ENCODE measurements at places on chromosomes 12 and 14.

DNA sequence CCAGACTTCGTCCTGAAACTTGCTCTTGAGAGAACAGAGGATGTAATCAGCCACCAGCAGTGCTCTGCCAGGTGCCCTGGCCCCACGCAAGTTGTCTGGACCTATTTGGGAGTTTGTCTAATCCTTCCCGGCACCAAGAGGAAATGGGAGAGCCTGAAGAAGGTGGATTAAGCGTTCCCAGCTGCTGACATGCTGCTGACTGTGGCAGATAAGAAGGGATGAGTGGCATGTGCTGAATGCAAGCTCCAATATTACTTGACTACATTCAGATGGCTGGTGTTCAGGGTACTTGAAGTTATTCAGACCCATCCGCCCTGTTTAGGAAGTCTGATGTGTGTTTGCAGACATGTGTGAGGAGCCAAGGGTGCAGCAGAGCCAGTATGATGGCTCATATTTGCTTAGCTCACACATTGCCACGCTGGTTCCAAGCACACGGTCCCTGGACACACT lies 440.6 kb upstream of the CCDC196 start:
- DNase-seq, result no peak

- DNase-seq, result no peak
Measured at GRCh38 chr14:91149462-91149861, 35.6 kb downstream of the DGLUCY start.

GRCh38 chr12:55965941-55966407 lies at the start of gene PMEL:
TSS of gene PMEL (minus strand) at chr12:55966042. CDS start at chr12:55966011, 31 bp downstream.
- DNase-seq, result no peak

GRCh38 chr12:124635316-124635715 lies 67.9 kb upstream of the NCOR2 start:
- DNase-seq, result no peak

GRCh38 chr14:64983439-64984310 lies 3.0 kb upstream of the FNTB start:
- no peak for DNase-seq

DNA sequence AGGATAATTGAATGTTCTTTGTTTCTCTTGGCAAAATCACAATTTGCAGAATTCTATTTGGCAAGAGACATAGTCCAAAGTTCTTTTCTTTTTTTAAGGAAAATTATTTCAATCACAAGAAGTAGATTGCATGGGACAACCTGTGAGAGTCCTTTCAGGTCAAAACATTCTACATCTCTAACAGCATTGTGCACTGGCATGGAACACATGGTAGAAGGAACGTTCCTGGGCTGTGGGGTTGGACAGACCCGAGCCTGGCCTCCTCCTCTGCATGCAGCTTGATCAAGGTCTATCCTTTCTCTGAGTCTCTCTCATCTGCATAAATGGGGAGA lies 88.6 kb upstream of the CPSF6 start:
- DNase-seq, result no peak

GRCh38 chr12:107519906-107520859 lies 165.4 kb upstream of the PWP1 start:
- no peak for DNase-seq

- no peak for DNase-seq
Measured at GRCh38 chr14:35298351-35298750, 6.2 kb downstream of the PSMA6 start.

DNA sequence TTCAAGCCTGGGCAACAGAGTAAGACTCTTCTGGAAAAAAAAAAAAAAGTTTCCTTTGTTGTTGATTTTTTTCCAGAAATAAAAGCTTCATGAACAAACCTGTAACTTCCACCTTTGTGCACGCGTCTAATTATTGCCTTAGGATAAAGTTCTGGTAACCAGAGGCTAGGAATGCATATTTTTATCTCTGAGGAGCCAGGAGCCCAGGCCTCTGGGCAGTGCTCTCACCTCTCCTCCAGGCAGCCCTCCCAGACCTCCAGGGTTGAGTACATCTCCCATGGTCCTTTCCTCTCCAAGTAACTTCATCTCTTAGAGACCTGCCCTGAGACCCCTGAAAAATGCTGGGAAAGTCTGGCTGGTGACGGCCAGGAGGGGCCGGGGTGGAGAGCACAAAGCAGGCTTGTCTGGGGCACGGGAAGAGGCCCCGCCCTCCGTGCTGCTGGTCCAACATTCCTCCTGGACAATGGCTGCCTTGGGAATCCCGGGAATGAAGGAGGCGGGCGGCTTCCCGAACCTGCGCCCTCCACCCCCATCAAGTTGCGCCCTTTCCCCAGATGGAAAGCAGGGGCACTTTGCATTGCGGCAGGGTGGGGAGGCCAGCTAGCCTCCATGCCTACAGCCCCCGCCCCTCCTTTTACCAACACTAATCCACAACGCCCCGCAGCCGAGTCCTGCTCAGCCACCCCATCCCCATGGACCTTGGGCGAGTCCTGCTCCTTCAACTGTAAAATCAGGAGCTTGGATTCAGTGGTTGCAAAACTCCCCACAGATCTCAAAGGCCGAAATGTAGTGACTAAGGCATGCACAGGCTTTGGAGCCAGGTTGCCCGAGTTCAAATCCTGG lies 7.3 kb upstream of the FIGNL2 start:
- DNase-seq, result no peak

- DNase-seq, result no peak
Measured at GRCh38 chr12:119296535-119296934, 38.0 kb upstream of the CCDC60 start.

GRCh38 chr12:52704464-52704863 lies 1.1 kb upstream of the KRT77 start:
- DNase-seq, result no peak

- no peak for DNase-seq
Measured at GRCh38 chr12:119624966-119625365, 31.4 kb downstream of the TMEM233 start.

GRCh38 chr12:63321373-63321772 lies 170.4 kb upstream of the AVPR1A start:
- DNase-seq, result no peak

DNA sequence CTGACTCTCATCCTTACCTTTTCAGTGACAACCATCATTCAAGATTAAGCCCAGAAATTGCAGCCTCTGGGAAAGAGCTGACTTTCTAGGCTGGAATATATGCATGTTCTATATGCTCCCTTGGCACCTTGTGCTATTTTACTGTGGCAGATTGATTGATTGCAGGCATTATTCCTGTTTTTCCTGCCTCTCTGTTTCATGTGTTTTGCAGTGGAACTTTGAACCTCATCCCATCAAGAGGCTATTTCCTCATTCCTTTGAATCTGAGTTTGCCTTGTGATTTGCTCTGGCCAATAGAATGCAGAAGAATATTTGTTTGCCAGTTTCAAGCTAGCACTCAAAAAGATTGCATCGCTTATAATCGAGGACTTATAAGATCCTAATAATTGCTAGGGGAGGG lies 174.8 kb upstream of the DCN start:
- no peak for DNase-seq

- no peak for DNase-seq
Measured at GRCh38 chr12:509500-509899, 49.8 kb downstream of the B4GALNT3 start.

- DNase-seq, result no peak
Measured at GRCh38 chr12:9742661-9743060, 9.8 kb upstream of the CLECL1 start.

- no peak for DNase-seq
Measured at GRCh38 chr12:34097213-34097612, 74.9 kb downstream of the ALG10 start.

DNA sequence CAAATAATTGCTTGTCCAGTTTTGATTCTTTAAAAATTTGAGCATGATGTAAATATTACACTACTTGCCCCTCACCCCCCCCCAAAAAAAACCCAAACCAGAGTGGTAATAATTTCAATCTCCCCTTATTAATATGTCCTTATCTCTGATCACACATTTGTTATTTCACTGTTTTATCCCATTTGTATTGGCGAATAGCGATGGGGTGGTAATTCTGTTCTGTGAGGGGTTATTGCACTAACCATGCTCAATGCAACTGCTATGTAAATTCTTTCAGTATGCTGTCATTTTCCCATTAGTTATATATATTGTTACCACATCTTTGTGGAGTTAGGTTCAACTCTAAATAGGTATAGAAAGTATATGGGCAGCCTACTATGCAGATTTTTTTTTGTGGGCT lies 1.1 kb downstream of the RIMKLB start:
- DNase-seq, result no peak

All from stimulated activated CD4-positive, alpha-beta T cell treated with anti-CD3 and anti-CD28 coated beads, Interleukin-1b, Interleukin-23, amount 100 ng/mL, for 1 hour (primary cell).